ENCODE measurements at places on chromosomes 11 and 22. TPM values are rescaled to one million over a fixed set of nuclear protein-coding genes. Genes with fewer than 3 reads are reported as not detected.

The TRIM51 gene
- total RNA-seq = not detected

The CCDC87 gene
- total RNA-seq = not detected

The ALDH3B2 gene
- 0.40 TPM for total RNA-seq

The KIAA1671 gene
- total RNA-seq = 22.1 TPM

The ADM2 gene
- total RNA-seq = 1.8 TPM

The PAFAH1B2 gene
- total RNA-seq = 91.6 TPM

The RASSF10 gene
- not detected for total RNA-seq

The TRIM48 gene
- total RNA-seq = not detected

The GDPD4 gene
- not detected for total RNA-seq

The BDNF gene
- total RNA-seq = 3.8 TPM
